Fibroblast of gingiva (primary cell): ENCODE measurements at places on chromosomes 16 and 17.

GRCh38 chr17:76504117-76504516, 2.9 kb upstream of the RHBDF2 start:
- DNase-seq, result no peak

DNA sequence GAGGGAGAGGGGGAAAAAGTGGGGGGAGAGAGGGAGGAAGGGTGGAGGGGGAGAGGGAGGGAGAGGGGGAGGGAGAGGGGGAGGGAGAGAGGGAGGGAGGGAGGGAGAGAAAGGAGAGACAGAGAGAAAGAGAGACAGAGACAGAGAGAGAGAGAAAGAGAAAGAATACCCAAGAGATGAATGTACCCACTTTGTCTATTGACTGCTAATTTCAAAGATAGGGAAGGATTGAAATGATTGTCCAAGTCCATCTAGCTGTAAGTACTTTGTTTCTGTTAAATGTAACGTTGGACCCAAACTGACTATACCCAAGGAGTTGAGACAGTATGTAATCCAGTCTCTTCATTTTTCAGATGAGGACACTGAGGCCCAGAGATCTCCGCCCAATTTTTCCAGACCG, 374.9 kb downstream of the GRIN2A start:
- DNase-seq, result no peak

- DNase-seq, result no peak
These were observed 22.2 kb downstream of the ITPRIPL2 start for GRCh38 chr16:19135896-19136438.

GRCh38 chr17:78842881-78843565, 2.4 kb upstream of the USP36 start:
- DNase-seq, result no peak

GRCh38 chr17:72126575-72127486, 6.0 kb downstream of the SOX9 start:
- peak; percentile 48 for DNase-seq

DNA sequence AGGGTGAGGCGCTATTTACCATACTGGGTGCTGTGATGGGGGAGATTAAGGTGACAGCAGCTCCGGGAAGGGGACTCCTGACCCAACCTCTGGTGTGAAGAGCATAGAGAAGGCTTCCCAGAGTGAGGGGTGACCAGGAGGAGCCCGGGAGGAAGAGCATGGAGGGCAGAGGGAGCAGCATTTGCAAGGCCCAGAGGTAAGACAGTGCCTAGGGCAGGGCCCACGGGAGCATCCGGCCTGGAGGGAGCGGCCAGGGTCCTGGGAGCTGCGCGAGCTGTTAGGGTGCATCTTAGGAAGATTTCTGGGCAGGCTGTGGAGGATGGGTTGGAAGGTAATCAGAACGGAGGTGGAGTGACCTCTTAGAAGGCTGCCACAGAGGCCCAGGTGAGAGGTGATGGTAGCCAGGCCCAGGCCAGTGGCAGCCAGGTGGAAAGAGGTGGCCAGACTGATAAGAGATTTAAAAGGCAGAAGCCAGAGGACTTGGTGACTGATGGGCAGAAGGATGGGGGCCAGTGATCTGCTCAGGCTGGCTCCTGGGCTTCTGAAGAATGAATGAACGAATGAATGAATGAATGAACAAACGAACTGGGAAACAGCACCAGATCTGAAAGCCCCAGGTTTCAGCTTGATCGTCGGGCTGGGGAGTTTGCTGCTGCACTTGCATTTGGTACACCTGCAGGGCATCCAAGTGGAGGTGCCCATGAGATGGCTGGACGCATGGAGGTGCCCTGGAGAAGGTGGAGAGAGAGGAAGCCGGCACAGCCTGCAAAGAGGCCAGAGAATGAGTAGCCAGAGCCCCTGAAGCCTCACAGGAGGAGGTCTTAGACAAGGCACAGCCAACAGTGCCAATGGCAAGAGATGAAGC, 13.0 kb upstream of the TMEM92 start:
- no peak for DNase-seq

GRCh38 chr17:63445571-63445953, 544 bp downstream of the CYB561 start:
- DNase-seq, result peak; percentile 33

DNA sequence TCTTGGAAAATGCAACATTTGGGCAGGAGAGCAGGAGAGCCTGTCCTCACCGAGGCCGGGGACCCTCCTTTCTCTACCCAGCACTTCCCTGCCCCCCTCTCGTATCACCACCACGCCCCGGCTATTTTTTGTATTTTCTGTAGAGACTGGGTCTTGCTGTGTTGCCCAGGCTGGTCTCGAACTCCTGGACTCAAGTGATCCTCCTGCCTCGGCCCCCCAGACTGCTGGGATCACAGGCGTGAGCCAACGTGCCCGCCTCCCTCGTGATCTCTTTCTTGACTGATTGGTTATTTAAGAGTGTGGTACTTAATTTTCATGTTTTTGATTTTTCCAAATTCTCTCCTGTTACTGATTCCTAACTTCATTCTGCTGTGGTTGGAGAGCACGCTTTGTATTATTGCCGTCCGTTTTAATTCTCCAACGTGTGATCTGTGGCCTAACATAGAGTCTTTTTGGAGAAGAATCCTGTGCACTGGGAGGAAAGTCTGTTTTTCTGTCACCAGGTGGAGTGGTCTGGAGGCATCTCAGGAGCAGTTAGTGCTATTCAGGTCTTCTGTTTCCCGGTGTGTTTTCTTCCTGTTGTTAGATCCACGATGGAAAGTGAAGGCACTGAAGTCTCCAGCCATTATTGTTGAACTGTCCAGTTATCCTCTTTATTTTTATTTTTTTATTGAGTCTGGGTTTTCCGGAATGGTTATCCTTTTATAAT, 40.4 kb downstream of the ZNF778 start:
- DNase-seq, result no peak

GRCh38 chr16:6528217-6528616, 804.4 kb upstream of the RBFOX1 start:
- DNase-seq, result no peak

GRCh38 chr17:17767154-17767869, 69.5 kb downstream of the SREBF1 start:
- DNase-seq, result no peak

DNA sequence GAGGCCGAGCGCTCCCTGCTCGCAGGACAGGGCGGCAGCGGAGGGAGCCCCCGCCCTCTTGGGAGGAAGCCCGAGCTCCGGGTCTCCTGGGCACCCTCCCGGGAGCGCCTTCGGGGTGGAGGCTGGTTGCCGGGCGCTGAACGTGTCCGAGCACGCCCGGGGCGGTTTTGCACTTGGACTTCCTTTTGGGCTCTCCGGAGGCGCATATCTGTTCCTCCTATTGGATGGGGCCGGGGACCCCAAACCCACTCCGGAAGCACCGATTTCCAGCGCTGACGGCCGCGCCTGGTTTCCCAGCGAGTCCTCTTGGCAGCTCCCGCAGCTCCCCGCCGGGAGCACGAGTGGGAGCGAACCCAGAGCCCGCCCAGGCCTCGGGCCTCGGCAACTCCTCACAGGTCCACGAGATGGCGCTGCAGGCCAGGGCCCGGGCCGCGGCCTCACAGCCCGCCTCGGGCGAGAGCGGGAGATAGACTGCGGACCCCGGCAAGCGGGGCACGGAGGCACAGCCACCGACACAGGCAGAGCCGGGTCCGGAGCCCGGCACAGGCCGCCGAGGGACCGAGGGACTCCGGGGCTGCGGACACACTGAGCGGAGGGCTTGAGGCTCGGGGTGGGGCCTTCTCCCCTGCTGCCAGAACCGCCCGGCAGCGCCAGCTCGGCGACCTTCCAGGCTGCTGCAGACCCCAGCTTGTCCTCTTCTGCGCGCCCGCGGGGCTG, 12.7 kb downstream of the TBX2 start:
- DNase-seq, result peak; percentile 84

- peak; percentile 84 for DNase-seq
These were observed 60.1 kb upstream of the MED9 start for GRCh38 chr17:17416400-17417360.

DNA sequence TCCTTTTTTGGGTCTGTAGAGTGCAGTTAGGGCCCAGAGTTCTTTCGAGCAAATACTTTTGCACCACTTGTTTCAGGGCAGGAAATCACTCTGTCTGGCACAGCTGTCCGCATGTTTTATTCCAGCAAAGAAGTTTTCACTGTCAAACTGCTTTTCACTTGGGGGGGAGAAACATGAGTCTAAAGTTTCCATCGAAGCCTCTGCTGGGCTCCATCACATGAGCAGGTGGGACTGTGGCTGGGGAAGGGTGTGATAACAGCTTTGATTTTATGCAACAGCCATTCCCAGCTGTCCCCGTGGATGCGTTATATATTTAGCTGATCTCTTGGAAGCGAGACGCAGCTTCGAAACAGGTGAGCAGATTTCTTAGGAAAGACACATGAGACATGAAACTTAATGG, 288.6 kb downstream of the SNX29 start:
- DNase-seq, result no peak

DNA sequence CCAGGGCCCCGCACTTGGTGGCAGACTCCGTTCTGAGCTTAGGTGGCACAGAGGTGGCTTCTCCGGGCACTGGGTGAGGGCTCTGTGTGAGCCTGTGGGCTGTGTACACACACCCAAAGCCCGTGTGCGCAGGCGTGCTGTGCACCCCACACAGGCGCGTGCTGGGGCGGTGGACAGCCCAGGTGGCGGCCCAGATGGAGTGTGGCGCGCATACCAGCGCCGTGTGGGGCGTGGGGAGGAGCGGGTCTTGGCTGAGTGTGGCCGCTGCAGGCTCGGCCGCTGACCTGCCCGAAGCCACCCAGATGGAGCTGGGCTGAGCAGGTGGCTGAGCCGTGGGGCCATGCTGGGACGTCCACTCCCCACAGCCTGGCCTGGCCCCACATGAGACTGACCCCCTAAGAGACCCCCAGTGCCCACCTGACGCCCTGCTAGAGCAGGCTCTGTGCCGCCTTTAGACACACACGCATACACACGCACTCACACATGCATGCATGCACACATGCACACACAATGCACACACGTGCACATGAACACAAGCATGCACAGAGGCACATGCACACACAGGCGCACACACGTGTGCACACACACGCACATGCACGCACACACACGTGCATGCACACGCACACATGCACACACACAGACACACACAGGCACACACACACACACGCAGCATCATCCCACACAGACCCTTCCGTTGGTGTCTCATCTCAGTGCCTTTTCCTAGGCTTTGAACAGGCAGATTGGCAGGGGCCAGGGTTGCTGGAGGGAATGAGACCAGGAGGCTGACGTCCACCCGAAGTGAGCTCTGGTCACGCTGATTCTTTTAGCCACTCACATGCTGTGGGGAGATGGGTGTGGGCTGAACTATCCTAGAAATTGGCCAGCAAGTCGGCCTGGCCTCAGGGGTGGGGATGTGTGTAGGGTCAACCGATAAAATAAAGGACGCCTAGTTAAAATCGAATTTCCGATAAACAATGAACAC, 2.1 kb downstream of the PRR35 start:
- DNase-seq, result no peak

DNA sequence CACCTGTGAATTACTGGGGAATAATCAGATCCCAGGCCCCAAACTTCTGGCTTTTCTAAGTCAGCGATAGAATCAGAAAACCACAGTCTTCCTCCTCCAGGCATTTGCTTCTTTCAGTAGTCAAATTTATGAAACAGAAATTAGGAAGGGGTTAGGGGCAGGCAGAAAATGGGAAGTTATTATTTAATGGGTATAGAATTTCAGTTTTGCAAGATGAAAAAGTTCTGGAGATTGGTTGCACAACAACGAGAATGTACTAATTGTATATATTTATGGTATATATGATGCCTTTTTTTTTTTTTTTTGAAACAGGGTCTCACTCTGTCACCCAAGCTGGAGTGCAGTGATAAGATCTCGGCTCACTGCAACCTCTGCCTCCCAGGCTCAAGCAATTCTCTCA, 23.5 kb downstream of the ORC6 start:
- no peak for DNase-seq

DNA sequence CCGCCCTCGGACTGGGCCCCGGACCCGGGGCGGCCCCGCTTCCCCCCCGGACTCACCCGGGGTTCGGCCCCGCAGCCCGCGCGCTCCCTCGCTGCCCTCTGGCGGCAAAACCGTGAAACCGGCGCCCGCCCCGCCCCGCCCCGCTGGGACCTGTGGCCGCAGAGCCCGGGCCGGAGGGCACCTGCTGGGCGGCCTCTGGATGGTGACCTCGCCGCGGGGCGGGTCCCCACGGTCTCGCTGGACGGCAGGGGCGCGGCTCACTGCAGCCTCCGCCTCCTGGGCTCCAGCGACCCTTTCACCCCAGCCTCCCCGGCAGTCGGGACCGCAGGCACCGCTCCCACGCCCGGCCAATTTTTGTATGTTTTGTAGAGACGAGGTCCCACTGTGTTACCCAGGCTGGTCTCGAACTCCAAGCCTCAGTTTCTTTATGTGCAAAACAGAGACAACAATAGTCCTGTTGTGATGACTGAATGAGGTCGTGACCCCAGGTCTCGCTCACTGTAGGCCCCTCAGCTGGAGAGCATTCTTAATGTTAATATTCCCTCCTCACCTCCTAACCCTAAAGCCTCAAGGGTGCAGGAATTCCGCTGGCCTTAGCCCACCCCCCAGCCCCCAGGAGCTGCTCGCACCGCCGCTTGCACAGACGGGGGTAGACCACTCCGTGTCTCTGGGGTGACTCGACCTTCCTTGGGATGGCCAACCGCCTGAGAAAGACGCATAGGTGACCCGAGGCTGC, 33.7 kb upstream of the RPH3AL start:
- no peak for DNase-seq

DNA sequence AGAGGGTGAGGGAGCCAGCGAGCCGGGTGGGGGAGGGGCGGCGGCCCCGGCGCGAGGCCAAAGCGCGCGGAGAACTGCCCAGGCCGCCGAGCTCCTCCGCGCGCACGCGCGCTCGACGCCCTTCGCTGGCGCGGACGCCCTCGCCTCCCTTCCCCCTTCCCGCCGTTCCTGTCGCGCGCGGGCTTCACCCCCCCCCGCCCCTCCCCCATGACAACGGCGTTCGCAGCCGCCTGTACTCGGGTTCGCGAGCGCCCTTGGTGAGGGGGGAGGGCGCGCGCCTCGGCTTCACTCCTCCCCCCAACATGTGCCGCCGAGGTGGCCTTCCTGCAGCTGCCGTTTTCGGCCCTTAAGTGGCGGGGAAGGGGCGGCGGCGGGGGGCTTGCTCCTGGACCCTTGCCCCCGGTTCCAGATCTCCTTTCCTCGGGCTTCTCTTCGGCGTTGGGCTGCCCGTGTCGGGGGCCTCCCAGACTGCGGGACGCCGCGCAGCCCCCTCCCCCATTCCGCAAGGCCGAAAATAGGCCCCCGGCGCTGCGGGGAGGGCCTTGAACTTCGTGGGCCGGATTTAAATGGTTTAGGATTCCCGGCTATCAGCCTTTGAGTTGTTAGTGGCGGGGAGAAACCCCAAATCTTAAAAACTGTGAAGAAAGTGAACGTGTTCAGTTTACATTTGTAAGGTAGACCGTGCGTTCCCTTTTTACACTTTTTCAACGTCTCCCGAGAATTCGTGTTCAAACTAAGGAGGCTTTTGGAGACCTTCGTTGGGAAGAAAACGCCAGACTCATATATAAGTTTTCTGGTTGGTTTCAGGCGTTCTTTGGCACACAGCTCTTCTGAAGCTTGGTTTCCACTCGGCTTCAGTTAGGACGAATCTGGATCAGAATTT, 653 bp downstream of the SRRM2 start:
- DNase-seq, result peak; percentile 79
